ENCODE measurements at places on chromosomes 3 and 15. TPM values are rescaled to one million over a fixed set of nuclear protein-coding genes. Genes with fewer than 3 reads are reported as not detected.

- DNase-seq = peak; percentile 97
Observed at GRCh38 chr3:129195731-129196256, 12.1 kb upstream of the CNBP start.

DNA sequence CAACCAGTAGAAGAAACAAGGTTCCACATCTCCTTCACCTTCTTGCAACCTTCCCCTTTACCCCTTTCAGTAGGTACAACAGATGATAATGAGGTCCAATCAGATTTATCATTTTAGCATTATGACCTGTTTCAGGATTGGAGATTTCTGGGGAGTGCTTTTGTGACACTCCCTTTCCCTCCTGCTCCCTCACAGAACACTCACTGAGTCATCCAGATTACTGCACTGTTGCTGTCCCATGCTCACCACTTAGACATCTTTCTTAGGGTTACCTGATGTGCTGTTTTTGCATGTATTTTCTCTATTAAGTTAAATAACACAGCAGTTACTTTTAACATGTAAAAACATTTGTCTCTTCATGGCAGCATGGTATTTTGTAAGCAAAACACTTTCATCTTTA, 118.5 kb downstream of the MFSD1 start:
- DNase-seq = no peak

- DNase-seq = no peak
Observed at GRCh38 chr15:67548862-67549651, 6.6 kb downstream of the MAP2K5 start.

DNA sequence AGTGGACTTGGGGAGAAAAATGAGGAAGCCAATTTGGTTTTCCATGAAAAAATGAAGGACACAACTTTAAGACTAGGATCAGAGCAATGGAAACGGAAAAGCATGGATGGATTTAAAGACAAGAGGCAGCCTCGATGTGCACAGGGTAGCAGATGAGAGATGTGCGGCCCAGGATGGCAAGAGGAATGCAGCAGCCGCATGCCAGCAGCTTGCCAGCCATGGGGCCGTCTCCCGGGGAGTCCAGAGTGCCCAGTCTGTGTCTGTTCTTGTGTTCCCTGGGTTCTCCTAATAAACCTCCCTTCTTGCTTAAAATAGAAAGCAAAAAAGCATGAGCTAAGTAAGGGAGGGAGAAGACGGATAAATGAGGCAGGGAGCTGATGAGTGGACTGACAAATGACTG, 68.0 kb upstream of the IQSEC1 start:
- no peak for DNase-seq

DNA sequence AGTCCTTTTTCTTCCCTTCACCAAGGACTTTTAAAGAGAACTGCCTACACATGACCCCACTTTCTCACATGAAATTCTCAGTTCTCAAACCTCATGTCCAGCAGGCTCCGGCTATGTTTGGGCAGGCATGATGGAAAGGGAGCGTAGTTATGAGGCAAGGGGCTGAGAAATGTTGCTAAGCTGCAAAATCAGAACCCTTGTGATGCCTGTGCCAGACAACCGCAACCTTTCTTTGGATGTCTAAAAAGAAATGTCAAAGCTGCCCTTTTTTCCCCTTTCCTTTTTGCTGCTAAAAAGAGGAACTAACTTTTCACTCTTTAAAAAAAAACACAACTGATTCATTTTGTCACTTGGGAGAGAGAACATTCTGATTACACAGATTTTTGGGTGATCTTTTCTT, 19.2 kb downstream of the GNB4 start:
- no peak for DNase-seq

DNA sequence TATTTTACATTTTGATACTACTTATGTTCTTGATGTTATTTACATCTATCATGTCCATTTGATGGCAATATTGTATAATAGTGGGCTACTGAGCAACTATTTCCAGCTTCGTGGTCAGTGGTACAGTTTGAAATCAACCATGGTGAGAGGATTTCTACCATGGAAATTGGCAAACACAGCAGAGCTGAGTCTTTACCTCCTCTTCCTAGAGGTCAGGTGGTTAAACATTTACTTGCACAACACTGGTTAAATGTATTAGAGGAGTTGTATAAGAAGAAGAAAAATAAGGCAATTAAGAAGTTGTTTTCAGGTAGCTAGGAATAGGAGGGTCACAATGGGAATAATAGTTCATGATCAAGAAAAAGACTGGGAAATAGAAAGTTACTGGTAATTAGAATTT, 7.2 kb upstream of the PPM1L start:
- DNase-seq = no peak

DNA sequence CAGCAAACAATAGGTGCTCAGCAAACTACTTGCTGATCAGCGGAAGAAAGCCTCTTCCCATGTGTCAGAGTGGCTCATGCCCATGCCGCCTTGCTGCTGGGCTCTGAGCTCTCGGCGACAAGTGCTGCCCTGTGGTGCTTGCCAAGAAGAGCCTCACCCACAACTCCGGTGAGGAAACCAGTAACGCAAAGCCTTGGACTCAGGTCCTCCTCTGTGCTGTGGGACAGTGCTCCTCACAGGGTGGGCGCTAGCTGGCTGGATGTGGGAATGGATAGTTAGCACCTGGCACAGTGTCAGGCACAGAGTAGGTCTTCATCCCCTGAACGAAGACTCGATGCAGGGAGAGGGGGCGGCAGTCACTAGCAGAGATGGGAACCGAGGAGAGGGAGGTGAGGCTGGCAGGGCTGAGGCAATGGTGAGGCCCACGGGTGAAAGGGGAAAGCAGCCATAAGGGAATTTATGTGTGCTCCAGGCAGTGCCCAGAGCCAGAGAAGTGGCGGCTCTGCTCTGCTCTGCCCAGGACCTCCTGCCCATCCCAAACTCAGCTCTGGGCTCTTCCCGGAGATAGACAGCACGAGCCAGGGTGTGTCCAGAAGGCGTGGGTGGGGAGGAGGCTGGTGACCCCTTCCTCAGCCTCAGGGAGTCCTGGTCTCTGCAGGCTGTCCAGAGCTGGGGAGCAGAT, 55.7 kb downstream of the IQSEC1 start:
- DNase-seq = no peak

DNA sequence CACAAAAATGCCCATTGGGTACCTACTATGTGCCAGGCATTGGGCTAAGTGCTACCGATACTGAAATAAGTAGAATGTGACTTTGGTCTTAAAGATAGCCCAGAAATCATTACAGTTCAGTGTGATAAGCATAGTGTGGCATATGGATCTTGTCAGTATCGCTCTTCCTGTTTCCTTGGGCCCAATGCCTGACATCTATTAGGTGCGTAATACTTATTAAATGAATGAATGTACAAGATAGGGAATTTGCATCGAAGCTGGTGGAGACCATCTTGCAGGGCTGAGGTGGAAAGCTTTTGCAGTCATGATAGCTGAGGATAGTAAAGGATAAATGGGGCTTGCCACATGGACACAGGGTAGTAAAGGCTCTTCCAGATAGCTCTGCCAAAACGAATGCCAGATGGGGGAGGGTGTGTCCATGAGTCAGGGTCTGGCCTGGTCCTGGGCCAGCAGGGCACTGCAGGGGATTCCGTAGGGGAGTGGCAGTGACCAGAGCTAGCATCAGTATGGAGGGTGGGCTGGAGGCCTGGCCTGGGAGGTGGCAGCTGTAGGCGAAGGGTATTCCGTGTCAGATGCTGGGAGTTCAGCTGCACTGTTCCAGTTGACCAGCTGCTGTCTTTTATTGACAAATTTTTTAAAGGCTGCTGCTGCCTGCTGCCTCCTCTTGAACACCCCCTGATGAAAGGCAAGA, 23.5 kb downstream of the TSEN2 start:
- DNase-seq = peak; percentile 36

- DNase-seq = no peak
Observed at GRCh38 chr15:86060674-86061073, 19.0 kb upstream of the AGBL1 start.

- DNase-seq = no peak
Observed at GRCh38 chr15:74252721-74253120, 16.6 kb downstream of the CCDC33 start.

GRCh38 chr3:151371526-151371925, 13.0 kb downstream of the P2RY12 start:
- DNase-seq = peak; percentile 17

DNA sequence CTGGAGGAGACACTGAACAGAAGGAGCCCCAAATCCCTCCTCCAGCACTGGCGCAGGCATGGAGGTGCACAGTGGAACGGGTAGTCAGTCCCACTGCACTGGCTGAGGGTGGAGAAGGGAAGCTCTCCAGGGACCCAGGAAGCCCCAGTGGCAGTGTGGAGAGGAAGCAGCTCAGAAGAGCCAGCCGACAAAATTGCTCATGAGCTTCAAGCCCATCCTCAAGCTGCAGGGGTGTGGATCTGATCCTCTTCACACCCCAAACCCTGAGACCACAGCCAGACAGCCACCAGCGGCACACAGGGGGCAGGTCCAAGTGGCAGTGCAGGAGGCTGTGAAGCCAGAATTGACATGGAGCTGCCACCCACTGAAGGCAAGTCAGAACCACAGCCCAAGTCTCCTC, 32.1 kb downstream of the CYFIP1 start:
- DNase-seq = no peak

GRCh38 chr15:32824777-32825176, 107.0 kb downstream of the GREM1 start:
- peak; percentile 92 for DNase-seq

GRCh38 chr3:141505166-141505565, 18.3 kb downstream of the RASA2 start:
- DNase-seq = no peak

DNA sequence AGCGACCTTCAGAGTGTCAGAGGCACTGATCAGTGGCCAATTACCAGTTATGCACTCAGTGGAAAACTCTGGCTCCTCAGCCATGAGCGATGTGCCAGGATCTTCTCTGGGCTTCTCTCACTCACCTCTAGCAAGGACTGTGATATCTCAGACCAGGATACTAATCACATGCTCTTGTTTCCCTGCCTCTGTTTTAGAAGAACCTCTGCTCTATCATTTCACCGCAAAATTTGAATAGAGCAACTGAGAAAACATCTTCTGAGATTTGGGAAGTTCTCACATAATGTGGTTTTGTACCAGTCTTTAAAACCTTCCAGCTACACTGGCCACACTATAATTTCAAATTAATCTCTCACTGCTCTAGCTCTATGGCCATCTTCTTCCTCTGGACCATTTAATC, 325.8 kb upstream of the FRG2C start:
- DNase-seq = no peak

GRCh38 chr3:80663426-80663825, 895.6 kb upstream of the ROBO1 start:
- no peak for DNase-seq

GRCh38 chr15:66628976-66629723, 63.4 kb upstream of the LCTL start:
- no peak for DNase-seq

- no peak for DNase-seq
Observed at GRCh38 chr3:32216172-32216783, 22.2 kb upstream of the CMTM8 start.

GRCh38 chr15:100099976-100100375, 241.8 kb downstream of the ADAMTS17 start:
- DNase-seq = no peak

- DNase-seq = no peak
Observed at GRCh38 chr3:52097851-52098507, 41.6 kb upstream of the DUSP7 start.

DNA sequence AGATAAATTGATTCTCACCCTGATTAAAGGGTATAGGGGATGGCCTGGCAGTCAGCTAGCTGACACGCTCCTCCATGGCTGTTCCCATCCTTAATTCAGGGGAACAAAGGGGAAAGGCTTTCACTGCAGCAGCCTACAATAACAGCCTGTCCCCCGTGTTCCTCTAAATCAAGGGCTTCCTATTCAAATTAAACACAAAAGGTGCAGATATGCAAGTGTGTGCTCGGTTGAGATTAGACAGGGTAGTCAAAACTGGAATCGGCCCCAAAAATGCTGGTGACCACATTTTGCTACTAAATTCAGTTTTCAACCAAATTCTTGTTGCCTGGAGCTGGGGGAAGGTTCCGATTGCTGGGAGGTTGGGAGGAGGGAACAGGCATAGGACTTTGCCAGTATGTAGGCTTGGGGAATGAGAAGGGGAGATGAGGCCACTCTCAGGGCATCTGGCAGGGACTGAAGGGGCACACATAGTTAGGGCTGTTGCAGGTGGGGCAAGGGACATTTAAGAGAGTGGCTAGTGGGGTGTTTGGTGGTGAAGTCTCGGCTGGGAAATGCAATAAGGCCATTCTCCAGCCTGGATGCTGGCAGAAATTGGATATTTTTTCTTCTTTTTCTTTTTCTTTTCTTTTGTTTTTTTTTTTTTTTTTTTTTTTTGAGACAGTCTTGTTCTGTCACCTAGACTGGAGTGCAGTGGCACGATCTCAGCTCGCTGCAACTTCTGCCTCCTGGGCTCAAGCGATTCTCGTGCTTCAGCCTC, 32.9 kb upstream of the CTSH start:
- DNase-seq = no peak

DNA sequence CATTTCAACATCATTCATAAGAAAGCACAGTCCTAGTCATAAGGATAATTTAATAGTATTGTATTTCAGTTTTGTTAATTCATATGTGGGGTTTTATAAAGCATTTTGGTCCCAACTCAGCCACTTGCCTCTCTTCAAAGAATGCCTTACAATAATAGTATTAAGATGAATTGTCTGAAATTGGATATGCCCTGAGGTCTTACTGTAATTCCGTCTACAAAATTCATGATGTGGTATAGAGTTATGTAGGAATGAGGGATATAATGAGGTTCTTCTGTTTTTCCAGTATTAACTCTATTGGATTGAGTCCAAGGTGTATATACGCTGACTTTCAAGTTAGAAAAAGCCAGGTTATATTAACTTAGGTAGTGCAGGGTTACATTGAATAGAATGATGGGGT, 177.0 kb downstream of the GOLIM4 start:
- DNase-seq = no peak

- no peak for DNase-seq
Observed at GRCh38 chr15:92394309-92395097, 822 bp downstream of the ST8SIA2 start.

The ATP13A5 gene
- total RNA-seq = not detected

The TTC14 gene
- 28.8 TPM for total RNA-seq

The PPARG gene
- 4.5 TPM for total RNA-seq

The FOXB1 gene
- total RNA-seq = not detected

The MCTP2 gene
- 0.63 TPM for total RNA-seq

The SLC28A1 gene
- not detected for total RNA-seq

The PRR20G gene
- not detected for total RNA-seq

The GOLGA8T gene
- not detected for total RNA-seq

The CHRD gene
- total RNA-seq = 0.24 TPM

The SORD gene
- 15.6 TPM for total RNA-seq

The NEK4 gene
- 24.9 TPM for total RNA-seq

The IL17RD gene
- total RNA-seq = 0.09 TPM

The TIMP4 gene
- total RNA-seq = 0.76 TPM

The PPP2R3A gene
- 19.2 TPM for total RNA-seq

All from HFFc6 (cell line).